Cardiac muscle cell (in vitro differentiated cells and primary cell): ENCODE measurements at places on chromosomes 6 and 20. TPM values are rescaled to one million over a fixed set of nuclear protein-coding genes. Genes with fewer than 3 reads are reported as not detected.

The SLC22A23 gene
- total RNA-seq = 14.6 and 24.9 TPM in 2 replicates

DNA sequence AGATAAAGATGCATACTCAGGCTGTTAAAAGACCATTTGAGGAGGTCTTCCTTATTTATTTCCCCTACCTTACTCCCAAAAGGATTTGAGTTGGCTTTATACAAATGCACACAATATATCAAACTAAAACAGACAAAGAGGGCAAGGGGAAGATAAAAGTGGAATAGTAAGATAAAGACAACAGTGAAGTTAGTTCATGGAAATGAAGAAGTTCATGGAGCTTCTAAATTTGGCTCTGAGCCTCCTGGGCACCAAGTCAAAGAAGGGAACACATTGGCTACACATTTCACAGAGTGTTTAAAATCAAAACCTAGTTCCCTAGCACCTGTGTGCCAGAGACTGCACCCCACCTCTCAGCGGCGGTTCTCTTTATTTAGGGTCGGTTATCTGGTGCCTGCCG, 25.8 kb upstream of the ARMC2 start:
- H3K4me1 ChIP-seq = no peaks in the 10 kb centered on the region
- no peak overlapping the region for H3K27ac ChIP-seq
- no peaks in the 10 kb centered on the region for H3K36me3 ChIP-seq
- no peaks in the 10 kb centered on the region for H3K27me3 ChIP-seq

DNA sequence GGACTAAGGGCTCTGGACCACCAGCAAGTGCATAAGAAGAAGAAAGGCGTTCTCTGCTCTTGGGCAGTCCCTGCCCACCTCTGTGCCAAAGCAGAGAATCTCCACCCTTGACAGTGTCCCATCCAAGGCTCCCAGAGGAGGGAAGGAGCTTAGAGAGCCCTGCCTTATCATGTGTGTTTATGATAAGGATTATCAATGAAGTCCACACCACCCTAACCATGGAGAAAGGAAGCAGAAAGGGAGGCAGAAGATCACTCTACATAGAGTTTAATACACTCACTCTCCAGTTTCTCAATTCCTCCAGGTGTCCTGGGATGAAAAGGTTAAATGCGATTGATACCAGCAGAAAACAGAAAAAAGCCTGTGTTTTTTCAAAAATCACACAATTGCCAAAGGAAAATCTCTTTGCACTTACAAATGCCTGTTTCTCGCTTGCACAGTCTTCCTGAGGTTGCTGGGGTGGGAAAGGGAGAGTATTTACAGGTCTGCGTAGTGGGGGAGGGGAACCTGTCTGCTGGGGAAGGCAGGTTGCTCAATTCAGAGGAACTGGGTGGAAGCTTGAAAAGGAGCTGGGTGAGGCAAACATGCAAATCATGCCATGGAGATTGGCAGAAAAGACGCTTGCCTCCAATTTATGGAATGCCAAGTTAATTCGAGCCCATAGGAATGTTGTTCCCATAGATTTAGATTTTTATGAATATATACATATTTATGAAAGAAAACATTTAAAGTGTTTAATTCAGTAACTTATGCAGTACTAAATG, 104.0 kb downstream of the EYA2 start:
- no peak overlapping the region for H3K27ac ChIP-seq
- no peak for DNase-seq
- H3K36me3 ChIP-seq = no peaks in the 10 kb centered on the region

DNA sequence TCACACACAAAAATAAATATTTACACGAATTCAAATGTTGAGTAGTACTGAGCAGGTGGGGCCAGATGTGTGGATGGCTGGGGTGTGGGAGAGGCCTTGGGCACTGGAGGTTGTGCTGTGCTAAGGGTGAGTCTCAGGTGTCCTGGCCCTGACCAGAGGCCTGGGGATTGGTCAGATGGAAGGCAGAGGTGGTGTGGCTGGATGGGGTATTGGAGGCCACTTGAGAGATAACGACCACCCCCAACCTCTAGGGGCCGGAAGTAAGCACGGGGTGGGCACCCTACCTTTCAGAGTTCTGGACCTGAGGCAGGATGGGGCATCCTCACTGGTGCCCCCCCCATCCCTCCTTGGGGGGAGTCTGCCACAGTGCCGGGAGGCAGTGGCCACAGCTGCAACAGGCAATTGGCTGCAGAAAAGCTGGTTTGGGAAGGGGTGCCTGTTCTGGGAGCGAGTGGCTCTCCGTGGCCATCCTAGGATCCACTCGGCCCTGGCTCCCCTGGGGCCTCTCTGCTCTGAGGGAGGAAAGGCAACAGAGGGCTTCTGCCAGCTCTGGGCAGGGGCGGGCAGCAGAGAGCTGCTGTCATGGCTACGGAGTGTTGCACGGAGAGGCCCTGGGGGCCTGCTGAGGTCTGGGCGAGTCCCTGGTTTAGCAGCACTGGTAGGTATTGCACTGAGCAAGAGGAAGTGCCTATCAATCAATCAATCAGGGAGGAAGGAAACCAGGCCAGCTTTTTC, 87.6 kb downstream of the ASXL1 start:
- H3K36me3 ChIP-seq = peaks cover 16% of the 10 kb centered on the region
- H3K27ac ChIP-seq = peak overlapping the region; percentile 45
- peaks cover 9% of the 10 kb centered on the region for H3K4me1 ChIP-seq

- peak overlapping the region; percentile 80 for H3K4me3 ChIP-seq
- H3K27ac ChIP-seq = peak overlapping the region; percentile 97
- no peaks in the 10 kb centered on the region for H3K27me3 ChIP-seq
These were observed 1.1 kb upstream of the PBX2 start for GRCh38 chr6:32190911-32191677.

GRCh38 chr6:15905488-15906419, 223.1 kb upstream of the MYLIP start:
- no peaks in the 10 kb centered on the region for H3K36me3 ChIP-seq
- H3K4me1 ChIP-seq = peaks cover 18% of the 10 kb centered on the region
- peak; percentile 48 for DNase-seq
- H3K27me3 ChIP-seq = no peaks in the 10 kb centered on the region

DNA sequence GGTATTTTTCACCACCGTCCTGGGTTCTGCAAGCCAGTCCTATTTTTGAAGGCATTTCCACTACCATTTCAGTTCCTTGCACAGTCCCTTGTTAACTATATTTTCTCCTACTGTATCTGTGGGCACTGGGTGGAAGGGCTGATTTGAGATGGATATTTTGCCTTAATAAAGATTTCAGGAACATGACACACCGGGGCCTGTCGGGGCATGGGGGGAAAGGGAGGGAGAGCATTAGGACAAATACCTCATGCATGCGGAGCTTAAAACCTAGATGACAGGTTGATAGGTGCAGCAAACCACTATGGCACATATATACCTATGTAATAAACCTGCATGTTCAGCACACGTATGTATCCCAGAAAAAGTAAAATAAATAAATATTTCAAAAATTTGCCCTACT, 22.4 kb downstream of the STK38 start:
- H3K27ac ChIP-seq = no peak overlapping the region
- H3K27me3 ChIP-seq = no peaks in the 10 kb centered on the region
- no peak for DNase-seq
- H3K36me3 ChIP-seq = peaks cover 43% of the 10 kb centered on the region
- peaks cover 19% of the 10 kb centered on the region for H3K4me1 ChIP-seq
- H3K4me3 ChIP-seq = no peak overlapping the region

DNA sequence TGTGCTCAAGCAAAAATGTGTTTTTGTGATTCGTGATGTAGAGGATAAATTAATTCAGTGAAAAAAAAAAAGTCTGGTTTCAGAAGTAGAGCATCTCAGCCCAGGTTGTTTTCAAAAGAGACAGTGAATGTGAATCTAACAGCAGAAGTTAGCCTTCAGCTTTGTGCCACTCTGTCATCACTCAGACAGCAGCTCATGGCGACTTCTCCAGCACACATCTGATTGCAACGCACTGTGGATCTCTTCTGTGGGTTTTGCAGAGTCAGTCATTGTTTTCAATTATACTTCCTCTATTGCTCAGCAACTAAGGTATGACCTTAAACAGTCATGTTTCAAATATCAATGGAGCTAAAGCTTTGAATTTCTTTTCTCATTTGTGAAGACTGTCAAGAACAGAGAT, 335.5 kb upstream of the POU3F2 start:
- H3K36me3 ChIP-seq = no peaks in the 10 kb centered on the region
- no peaks in the 10 kb centered on the region for H3K27me3 ChIP-seq
- no peak overlapping the region for H3K27ac ChIP-seq
- H3K4me3 ChIP-seq = no peak overlapping the region
- H3K4me1 ChIP-seq = peaks cover 11% of the 10 kb centered on the region

GRCh38 chr20:56995635-56996075, 270.8 kb downstream of the BMP7 start:
- H3K4me3 ChIP-seq = no peak overlapping the region
- H3K27ac ChIP-seq = no peak overlapping the region
- no peaks in the 10 kb centered on the region for H3K36me3 ChIP-seq

- no peaks in the 10 kb centered on the region for H3K4me1 ChIP-seq
- no peak overlapping the region for H3K4me3 ChIP-seq
- H3K36me3 ChIP-seq = no peaks in the 10 kb centered on the region
- no peaks in the 10 kb centered on the region for H3K27me3 ChIP-seq
- DNase-seq = peak; percentile 13
These were observed 143.6 kb downstream of the RCAN2 start for GRCh38 chr6:46347669-46348068.

DNA sequence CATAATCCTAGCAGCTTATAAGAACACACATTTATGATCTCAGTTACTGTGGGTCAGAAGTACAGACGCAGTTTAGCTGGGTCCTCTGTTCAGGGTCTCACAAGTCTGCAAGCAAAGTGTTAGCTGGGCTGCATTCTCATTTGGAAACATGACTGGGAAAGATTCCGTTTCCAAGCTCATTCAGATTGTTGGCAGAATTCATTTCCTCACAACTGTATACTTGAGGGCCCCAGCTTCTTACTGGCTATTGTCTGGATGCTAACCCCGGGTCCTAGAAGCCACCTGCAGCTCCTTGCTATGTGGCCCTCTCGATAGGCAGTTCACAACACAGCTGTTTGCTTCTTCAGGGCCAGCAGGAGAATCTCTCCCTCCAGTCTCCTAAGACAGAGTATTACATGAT, 13.1 kb downstream of the TCP11 start:
- H3K36me3 ChIP-seq = no peaks in the 10 kb centered on the region
- H3K27me3 ChIP-seq = peaks cover 16% of the 10 kb centered on the region

DNA sequence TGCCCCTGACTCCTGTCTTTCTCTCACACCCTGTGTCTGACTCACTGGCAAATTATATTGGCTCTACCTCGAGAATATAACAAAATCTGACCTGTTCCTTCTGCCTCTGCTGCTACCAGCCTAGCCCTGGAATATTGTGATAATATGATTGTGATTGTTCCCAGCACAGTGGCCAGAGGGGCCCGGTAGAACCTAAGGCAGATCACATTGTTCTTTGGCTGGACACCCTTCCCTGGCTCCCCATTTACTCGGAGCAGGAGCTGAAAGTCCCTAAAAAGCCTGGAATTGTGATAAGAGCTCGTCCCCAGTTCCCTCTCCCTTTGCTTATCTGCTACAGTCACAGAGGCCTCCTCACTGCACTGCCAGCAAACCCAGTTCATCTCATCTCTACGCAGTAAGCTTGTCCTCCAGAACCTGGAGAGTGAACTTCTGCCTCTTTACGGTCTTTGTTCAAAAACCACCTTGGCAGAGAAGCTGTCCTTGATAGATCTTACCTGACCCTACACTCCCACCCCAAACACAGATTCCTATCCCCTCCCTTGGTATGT, 21.8 kb downstream of the SERPINB6 start:
- H3K36me3 ChIP-seq = no peaks in the 10 kb centered on the region
- peaks cover 25% of the 10 kb centered on the region for H3K4me1 ChIP-seq
- peak overlapping the region; percentile 31 for H3K27ac ChIP-seq
- no peak overlapping the region for H3K4me3 ChIP-seq
- no peak for DNase-seq
